ENCODE measurements at places on chromosomes 4 and X. TPM values are rescaled to one million over a fixed set of nuclear protein-coding genes. Genes with fewer than 3 reads are reported as not detected.

DNA sequence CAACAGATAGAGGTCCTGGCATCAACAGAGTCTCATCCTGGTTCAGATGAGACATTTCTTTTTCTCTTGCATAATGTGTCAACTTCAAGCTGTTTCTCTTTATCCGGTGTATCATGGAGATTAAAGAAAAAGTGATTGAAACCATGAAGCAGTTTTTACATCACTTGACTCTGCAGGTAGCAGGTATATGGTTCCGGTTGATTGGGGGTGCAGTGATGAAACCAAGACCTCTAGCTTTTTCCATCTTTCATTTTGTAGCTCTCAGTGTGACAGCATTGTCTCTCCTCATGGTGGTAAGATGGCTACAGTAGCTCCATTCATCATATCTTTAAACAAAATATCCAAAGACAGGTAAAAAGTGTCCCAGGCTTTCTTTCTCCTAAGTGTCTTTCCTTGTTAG lies 2.4 kb upstream of the HOPX start:
- DNase-seq = no peak

DNA sequence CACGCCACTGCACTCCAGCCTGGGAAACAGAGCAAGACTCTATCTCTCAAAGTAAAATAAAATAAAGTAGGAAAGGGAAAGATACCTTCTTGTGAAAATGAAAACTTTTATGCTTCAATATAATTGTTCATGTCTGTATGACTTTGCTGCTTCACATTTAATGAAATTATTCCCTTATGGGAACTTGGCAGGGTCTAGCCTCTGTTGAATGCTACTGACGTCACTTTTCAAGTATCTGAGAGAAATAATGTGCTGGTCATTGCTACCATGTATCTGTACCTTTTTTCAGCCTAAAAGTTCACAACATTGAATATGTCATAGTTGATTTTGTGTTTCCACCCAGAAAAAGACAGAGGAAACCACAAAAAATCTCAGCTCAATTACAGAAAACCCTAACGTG lies 65.2 kb downstream of the PRDM5 start:
- no peak for DNase-seq

GRCh38 chr4:104930298-104930697 lies 216.4 kb upstream of the TET2 start:
- DNase-seq = no peak

DNA sequence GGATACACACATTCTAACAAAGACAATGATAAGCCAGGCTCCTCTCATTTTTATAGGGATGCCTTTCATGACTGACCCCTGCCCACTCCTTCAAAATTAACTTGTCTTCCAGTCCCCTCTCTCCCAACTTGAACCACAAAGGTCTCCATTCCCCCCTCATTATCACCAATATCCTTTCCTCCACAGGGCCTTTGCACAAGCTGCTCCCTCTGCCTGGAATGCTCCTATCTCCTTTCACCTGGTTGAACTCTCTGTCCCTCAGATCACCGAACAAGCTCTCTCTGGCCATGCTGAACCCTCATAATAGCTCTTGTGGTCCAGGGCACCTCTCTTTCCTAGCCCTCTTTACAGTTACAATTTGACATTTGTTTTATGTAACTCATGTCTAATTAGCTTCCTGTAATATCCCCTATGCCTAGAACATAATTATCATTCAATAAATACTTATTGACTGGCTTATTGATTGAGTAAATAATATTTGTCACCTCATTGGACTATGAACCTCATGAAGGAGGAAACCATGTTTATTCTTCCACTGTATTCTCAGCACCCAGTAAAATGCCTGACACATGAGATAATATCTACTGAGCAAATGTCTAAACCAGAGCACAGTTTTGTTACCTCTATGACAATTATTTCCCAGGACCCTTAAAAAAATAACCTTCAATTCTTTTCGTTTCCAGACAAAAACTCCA lies 266.3 kb upstream of the RASGEF1B start:
- no peak for DNase-seq

DNA sequence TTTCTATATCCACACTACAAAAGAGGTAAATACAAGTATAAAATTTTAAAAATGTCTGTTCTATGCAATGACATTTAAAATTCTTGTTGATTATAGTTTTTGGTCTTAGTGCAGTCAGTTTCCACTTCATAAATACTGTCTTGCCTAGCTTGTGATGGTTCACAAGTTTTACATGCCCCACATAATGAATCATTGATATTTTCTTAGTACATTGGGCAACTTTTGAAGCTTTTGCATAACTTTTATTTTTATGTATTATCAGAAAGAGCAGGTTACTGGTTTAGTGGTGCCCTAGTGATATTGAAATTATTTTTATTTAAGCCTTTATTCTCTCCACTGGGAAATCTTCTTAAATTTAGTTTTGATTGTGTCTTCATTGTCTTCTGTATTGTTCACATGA lies 388.0 kb downstream of the CCSER1 start:
- no peak for DNase-seq

DNA sequence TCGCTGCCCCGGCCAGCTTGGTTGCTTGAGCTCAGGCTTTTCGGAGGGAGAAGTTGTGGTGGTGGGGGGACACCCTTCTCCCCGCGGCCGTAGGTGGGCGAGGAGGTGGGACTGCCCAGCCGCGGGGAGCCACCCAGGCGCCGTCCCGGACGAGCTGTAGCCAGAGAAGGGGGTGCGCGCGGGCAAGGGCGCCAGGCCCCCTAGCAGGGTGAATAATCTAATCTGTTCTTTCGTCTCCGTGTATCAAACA lies 3.1 kb downstream of the MID1IP1 start:
- no peak for DNase-seq

The HADH gene
- 56.5 TPM for polyA plus RNA-seq

Measured in brain (organoid and tissue), 16 donors.